ENCODE measurements at places on chromosomes 7 and 10. TPM values are rescaled to one million over a fixed set of nuclear protein-coding genes. Genes with fewer than 3 reads are reported as not detected.

The SEMA3C gene
- total RNA-seq = 150 TPM

The CCM2 gene
- 78.6 TPM for total RNA-seq

The ECHDC3 gene
- 4.4 TPM for total RNA-seq

The KLF14 gene
- 0.64 TPM for total RNA-seq

The MMP21 gene
- total RNA-seq = not detected

The CC2D2B gene
- total RNA-seq = not detected

The MICALL2 gene
- total RNA-seq = 13.4 TPM

The CDNF gene
- total RNA-seq = not detected

The FAM131B gene
- total RNA-seq = 3.1 TPM

The CPA2 gene
- not detected for total RNA-seq

The ABCB4 gene
- total RNA-seq = 0.27 TPM

The PTF1A gene
- not detected for total RNA-seq

GRCh38 chr10:94640562-94640961, 43.0 kb upstream of the CYP2C18 start:
- DNase-seq = no peak

DNA sequence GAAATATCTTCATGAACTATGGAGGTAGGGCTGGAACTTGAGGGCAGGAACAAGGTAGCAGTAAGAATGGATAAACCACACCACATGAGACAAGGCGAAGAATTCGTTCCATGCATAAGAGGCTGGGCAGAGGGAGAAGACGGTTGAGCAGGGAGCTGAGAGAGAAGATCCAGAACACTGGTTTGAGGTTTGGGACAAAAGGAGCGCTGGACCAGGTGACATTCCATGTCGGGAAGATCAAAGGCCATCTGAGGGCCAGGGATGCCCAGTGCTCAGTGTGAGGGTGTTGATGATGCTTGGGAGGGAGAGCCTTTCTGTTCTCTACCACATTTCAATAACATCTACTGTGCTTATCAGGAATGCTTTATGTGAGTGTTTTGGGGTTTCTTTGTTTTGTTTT, 52.8 kb downstream of the WIPF3 start:
- no peak for DNase-seq

DNA sequence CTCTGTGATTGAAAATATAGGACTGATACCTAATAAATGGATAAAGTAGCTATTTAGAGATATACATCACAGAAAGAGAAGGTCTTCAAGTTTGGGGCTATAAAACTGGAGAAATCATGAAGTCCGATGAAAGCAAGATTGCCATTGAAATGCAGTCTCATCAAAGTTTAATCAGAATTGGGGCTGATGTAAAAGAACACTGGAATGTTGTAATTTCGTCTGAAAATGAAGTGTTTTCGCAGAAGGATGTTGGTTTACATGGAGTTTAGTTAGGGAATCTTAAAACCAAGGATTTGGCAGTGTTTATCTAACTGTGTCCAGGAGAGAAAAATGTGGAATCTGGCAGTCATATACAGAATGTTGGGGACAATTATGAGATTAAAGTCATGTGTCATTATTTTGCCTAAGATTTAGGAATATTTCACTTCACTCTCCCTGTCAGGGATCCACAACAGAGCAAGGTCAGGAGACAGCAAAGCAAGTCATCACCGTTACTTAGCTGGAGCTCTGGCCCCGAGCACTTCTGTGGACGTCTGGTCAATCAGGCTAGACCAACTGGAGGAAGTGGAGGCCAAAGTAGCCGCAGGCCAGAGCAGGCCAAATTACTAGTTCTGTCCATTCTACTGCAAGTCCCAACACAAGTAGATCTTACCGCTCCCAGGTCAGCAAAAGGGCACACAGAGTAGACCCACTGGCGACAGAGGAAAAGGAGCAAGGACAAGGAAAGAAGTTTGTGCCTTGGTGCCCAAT, 37.0 kb downstream of the EPDR1 start:
- DNase-seq = no peak

DNA sequence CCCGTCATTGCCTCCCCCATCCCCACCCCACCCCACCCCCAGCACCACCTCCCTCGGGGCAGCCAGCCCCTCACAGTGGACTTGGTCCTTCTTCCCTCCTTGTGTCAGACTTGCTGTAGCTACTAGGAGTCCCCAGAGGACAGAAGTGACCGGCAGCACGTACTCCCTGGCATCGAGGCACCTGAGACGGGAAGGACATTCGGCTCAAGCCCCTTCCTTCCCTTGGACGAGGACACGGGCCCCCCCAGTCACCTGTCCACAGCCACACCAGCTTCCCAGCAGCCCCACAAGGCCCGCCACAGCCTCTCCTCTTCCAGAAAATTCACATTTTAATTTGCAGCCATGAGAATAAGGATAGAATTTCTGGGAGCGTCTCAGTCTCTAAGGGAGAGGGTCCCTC, 267.8 kb upstream of the SHH start:
- no peak for DNase-seq

DNA sequence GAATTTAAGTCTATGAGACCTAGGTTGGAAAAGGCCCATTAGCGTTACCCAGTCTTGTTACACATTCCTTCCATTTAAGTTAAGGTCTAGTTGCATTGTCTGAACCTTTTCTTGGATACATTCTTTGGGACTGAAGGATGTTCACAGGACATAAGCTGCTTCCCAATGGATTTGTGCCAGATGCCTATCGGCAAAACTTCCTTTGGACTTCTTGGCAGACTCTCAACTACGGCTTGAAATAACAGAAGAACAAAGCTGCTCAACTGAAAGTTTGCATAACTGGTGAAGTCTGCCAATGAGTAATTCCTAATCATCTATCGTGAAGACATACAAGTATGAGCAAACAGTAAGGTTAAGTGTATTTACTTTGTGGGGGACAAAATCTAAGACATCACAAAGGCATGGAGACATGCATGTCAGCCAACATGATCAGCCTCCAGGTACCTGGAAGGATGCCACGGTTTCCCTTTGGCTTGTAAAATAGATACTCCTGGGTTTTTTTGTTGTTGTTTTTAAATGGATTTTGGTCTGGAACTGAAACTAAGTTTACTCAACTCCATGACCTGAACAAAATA, 35.4 kb downstream of the MALSU1 start:
- peak; percentile 94 for DNase-seq

- DNase-seq = no peak
Observed at GRCh38 chr10:61883371-61884025, 18.0 kb upstream of the ARID5B start.

DNA sequence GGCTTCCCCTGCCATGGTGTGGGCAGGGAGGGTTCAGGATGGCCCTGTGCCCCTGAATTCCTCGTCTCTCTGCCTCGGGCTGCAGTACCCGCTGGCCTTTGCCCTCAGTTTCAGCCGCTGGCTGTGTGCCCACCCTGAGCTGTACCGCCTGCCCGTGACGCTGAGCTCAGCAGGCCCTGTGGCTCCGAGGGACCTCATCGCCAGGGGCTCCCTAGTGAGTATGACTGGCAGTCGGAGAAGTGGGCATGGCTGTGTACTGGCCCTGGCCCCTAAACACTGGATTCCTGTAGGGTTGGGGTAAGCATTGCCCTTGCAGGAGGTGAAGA, 59.6 kb downstream of the PALD1 start:
- no peak for DNase-seq

DNA sequence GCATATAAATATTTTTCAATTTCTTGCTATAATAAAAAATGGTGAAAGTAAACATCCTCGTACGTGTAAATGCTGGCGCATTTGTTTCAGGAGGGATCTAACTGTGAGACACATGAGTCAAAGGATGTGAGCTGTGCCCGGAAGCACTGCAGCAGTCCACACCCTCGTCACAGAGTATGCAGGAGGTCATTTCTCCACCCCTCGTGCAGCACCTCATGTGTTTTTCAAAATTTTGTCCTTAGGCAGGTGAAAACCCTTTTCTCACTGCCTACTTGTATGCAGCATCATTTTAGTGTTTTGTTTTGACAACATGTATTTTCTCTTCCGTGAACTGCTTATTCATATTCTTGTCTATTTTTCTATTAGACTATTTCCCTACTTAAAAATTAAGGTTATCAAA, 162.7 kb downstream of the AVL9 start:
- peak; percentile 91 for DNase-seq

DNA sequence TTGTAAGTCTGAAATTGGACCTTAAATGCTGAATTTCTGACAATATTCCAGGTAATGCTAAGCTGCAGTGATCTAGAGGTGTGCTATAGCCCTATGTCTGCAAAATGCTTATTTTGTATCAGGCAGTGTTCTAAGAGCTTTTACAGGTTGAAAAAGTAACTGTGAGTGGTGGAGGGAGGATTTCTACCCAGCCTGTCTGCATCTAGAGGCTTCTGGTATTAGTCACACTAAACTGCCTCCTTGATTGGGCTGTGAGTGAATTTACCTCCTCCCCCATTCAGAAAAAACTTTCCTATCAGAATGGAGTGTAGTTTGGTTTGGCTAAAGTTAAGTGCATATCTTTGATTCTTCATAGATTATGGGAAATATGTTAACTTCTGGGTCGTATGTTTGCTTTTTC, 56.8 kb downstream of the BBS9 start:
- DNase-seq = no peak

DNA sequence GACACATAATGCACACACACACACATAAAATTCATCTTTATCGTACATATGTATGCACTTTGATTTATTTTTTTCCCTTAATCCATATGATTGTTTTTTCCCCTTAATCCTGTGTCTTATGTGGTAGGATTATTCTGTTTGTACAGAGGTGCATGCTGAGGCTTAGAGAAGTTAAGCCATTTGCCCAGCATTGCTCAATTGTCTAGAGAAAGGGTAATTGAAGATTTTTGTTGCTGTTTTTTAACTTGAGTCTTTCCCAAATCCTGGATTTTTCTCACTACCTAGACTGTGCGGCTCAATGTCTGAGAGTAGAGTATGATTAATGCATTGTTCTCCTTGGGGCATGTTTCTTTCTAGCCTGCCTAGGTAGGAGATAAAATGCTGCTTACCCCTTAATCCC, 35.0 kb downstream of the WBP1L start:
- no peak for DNase-seq

GRCh38 chr10:74771054-74771453, 55.3 kb upstream of the KAT6B start:
- no peak for DNase-seq

GRCh38 chr7:108590606-108591005, 20.9 kb downstream of the DNAJB9 start:
- DNase-seq = no peak

GRCh38 chr7:158065340-158065739, 522.3 kb downstream of the PTPRN2 start:
- DNase-seq = no peak

DNA sequence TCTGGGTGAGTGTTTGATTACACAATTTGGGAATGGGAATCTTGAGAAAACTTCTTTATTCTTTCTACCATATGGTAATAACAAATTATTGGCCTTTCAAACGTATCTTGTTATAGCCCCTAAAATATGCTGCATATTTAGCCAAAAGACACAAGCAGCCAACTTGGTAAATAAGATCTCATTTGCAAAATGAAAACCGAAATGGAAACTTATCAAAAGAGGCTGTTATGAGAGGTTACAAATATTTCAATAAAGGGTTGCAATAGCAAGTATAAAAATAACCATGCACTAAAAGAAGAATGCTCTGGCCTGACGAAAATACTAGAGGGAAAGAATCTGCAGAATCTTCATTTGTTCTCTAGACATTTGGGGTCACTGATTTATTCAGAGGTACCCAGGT, 259.5 kb upstream of the LRRN3 start:
- no peak for DNase-seq

- DNase-seq = no peak
Observed at GRCh38 chr7:84104826-84105225, 89.8 kb downstream of the SEMA3A start.

GRCh38 chr10:21171936-21172541, 274.9 kb upstream of the NEBL start:
- no peak for DNase-seq

DNA sequence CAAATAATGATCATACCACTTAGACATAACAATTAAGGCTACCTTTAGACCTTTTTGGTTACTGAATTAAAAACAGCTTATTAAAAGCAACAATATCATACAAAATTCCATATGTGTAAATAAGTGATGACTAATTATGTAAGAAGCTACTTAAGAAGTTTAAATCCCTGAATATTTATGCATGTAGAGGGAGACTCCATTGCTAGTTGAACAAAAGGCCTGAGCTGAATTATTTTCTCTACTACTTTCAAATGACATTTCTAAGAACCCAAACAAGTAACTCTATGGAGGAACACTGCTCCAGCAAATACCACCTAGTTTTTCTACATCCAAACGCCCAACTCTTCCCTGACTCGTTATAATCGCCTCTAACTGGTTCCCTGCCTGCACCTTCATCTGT, 31.5 kb downstream of the EPC1 start:
- no peak for DNase-seq

DNA sequence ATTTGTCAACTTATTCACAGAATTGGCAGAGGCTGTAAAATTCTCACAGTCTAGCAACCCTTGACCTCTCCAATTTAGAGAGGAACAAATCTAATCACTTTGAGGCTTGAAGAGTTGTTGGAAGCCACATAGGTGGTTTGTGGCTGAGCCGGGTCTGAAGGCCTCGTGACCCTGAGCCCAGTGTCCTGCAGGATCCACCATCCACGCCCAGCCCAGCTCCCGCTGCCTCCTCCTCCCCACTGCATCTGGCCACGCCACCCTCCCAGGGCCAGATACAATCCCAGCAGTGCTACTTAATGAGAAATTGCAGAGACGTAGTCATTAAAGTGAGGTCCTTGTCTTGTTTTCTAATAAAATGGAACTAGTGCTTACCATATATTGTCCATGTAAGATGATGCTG, 81.4 kb upstream of the SHH start:
- no peak for DNase-seq

GRCh38 chr10:34859170-34859569, 44.1 kb upstream of the PARD3 start:
- DNase-seq = no peak

DNA sequence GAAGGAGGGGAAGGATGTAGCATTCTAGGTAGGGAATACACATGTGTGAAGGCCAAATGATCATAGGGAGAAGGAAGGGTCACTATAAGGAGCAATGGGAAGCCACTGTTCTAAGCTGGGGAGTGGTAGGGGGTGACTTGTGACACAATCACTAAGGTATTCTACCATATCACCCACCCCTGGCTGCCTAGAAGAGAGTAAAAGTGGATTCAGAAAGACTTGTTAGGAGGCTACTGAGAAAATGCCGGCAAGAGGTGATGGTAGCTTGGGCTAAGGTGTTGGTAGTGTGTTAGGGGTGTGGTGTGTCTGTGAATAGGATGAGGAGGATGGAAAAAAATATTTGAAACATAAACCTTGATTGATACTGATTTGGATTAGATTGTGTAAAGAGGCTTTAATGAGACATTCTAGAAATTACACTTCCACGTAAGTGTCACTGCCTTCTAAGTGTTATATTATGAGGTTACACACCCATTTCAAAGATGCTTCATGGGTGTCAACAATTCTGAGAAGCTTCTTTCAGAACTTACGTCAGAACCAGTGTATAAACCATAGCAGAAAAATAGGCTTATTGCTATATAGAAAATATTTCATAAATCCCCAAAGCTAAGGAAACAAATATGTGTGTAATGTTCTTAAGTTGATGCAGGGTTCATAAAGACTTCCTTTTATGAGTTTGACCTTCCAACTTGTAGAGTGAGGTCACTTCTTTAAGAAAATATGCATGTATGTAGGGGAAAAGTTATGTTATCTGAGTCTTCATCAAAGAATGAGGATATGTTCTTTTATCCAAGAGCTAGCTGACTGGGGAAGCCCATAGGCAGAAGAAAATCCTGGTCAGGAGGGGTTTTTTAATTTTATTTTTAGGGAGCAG, 5.6 kb upstream of the BPGM start:
- DNase-seq = no peak

Measured in H4 (cell line).